ENCODE measurements at places on chromosomes 11 and 22.

DNA sequence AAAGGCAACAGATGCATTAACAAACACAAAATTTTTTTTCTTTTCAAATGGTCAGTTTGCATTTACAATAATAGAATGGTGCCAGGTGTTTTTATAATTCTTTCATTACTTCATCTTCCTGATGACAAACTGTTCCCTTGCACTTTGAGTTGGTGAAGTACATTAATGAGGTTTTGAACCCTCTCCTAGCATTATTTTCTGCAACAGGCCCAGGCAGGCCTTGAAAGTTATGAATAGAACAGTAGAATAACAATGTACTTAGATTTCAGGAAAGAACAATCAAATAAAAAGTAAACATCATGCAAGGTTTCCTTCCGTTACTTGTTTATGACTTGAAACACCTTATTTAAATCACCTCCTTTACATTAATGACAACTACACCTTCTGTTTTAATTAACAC, 9.6 kb downstream of the BTG4 start:
- H3K27me3 ChIP-seq, result no peaks in the 10 kb centered on the region
- no peak for DNase-seq
- H3K36me3 ChIP-seq, result no peaks in the 10 kb centered on the region
- no peak overlapping the region for H3K27ac ChIP-seq

DNA sequence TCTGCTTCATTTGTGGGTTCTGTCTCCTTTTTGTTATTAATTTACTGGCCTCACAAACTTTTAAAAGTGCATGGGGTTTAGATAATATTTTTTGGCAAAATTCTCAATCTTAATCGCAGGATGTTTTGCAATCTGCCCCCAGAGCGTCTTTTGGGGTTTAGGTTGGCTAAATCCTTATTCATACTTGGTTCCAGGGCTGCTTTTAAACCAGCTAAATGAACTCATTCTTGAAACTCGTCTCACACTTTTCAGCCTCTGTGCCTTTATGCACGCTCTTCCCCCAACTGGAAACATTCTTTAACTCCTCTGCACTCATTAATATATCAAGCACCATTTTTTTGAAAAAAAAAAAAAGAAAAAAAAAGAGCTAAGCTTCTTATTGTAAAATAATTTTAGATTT, 131.7 kb downstream of the KIF18A start:
- no peak for DNase-seq
- H3K4me1 ChIP-seq, result no peaks in the 10 kb centered on the region
- no peaks in the 10 kb centered on the region for H3K27me3 ChIP-seq
- H3K4me3 ChIP-seq, result no peak overlapping the region

- H3K36me3 ChIP-seq, result no peaks in the 10 kb centered on the region
- H3K27ac ChIP-seq, result no peak overlapping the region
- H3K4me1 ChIP-seq, result peaks cover 25% of the 10 kb centered on the region
- H3K4me3 ChIP-seq, result no peak overlapping the region
- no peaks in the 10 kb centered on the region for H3K27me3 ChIP-seq
These were observed 7.3 kb upstream of the ARAP1 start for GRCh38 chr11:72759468-72759985.

GRCh38 chr11:72668629-72669347, 5.4 kb downstream of the PDE2A start:
- H3K27me3 ChIP-seq, result peaks cover under 1% of the 10 kb centered on the region
- H3K36me3 ChIP-seq, result no peaks in the 10 kb centered on the region
- DNase-seq, result peak; percentile 94
- peak overlapping the region; percentile 53 for H3K27ac ChIP-seq

GRCh38 chr22:30201945-30202344, 44.6 kb downstream of the LIF start:
- H3K27me3 ChIP-seq, result no peaks in the 10 kb centered on the region
- H3K4me1 ChIP-seq, result peaks cover 5% of the 10 kb centered on the region
- no peaks in the 10 kb centered on the region for H3K36me3 ChIP-seq
- no peak overlapping the region for H3K27ac ChIP-seq
- H3K4me3 ChIP-seq, result no peak overlapping the region

DNA sequence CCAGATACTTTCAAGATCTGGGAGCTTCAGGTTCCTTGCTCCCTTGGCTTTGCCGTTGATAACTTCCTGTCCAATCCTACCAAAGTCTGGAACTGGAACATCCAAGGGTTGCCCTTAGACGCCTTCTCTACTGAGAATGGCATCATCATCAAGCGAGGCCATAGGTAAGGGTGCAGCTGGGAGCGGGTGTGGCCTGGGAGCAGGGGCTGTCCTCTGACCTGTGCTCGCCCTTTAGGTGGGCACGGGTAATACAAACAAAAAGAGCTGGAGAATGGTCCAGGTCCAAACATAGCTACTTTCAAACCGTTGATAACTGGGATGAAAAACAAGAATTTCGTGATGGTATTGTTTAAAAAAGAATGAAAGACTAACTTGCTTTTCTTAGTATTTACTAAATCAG, 25.0 kb downstream of the CASP12 start:
- no peak for DNase-seq
- H3K4me3 ChIP-seq, result no peak overlapping the region
- H3K4me1 ChIP-seq, result peaks cover 6% of the 10 kb centered on the region

DNA sequence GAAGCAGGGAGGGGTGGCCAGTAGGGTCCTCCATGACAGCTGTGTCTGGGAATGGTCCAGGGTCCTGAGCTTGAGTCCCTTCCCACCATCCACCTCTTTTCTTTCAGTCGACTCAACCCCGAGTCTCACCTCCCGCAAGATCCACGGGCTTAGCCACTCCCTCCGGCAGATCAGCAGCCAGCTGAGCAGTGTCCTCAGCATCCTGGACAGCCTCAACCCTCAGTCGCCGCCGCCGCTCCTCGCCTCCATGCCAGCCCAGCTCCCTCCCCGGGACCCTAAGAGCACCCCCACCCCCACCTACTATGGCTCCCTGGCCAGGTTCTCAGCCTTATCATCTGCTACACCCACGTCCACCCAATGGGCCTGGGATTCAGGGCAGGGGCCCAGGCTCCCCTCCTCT, 81.9 kb downstream of the CEP164 start:
- no peak overlapping the region for H3K27ac ChIP-seq
- no peak for DNase-seq
- H3K4me3 ChIP-seq, result no peak overlapping the region
- H3K36me3 ChIP-seq, result no peaks in the 10 kb centered on the region

DNA sequence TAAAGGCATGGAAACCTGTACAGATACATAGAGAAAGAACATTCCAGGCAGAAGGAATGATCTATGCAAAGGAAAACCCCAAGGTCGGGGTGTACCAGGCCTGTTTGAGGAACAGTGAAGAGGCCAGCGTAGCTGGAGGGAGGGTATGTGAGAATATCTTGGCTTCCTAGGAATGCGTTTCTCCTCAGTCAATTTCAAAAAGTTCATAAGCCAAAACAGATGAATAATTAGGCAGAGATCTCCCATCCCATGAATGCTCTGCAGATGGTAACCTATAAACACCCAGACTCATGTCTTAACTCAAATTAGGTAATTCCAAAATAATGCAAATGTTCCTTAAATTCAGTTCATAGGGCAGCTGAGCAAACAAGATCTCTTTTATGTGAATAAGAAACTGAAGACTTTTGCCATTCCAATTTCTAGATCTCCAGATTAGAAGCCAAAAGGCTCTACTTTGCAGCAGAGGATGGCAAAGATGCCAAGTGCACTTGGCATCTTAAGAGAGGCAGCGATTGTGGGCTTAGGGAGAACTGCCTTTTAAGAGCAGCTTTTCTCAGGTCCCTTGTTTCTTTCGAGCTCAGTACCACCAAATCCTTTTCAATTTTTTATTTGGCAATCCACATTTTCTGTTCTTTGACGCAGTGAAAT, 13.2 kb downstream of the FAM118B start:
- H3K4me1 ChIP-seq, result peaks cover 5% of the 10 kb centered on the region
- H3K4me3 ChIP-seq, result no peak overlapping the region

DNA sequence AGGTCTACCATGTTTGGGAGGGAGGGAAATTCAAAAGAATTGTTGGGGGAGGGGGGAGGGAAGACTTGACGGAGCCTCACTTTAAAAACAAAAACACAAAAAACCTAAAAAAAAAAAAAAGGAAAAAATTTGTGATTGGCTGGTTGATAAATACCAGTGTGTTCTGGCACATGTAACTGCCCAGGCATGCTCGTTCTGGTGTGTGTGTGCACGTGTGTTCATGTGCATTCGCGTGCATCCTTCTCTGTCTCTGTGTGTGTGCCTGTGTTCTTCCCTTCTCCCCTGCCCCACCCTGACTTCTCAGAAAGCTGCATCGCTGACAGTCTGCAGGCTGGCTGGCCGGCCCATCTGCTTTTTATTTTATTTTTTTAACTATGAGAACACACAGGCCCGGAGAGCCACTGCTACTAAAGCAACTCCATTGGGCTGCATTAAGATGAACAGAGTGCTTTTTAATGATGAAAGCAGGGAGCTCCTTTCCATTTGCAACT, 22.6 kb upstream of the ADSL start:
- no peak for DNase-seq
- H3K4me3 ChIP-seq, result no peak overlapping the region
- H3K4me1 ChIP-seq, result no peaks in the 10 kb centered on the region
- H3K27ac ChIP-seq, result no peak overlapping the region

DNA sequence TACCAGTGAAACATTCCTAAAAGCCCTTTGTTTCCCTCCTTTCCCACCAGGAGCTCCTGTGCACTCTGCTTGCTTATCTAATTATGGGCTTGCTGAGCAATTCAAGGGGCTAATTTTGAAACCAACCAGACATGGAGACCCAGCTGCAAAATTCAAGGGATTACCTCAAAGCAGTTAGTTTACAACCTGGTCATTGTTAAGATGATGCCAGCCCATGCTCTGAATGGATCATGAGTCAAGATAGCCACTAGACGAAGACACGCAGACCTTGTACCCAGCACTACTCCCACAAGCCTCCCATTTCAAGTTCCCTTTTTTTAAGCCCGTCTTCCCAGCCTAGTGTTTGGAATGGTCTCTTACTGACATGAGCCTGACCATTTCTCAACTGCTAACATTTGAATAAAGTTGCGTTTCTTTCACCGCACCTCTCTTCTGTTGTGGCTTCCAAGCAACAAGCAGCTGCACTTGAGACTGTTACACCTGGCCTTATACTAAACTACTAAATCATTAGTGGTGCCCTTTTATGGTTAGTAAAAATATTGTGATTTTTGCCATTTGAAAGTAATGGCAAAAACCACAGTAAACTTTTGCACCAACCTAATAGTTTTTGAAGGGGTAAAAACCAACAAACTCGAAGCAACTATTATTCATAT, 315.3 kb upstream of the LUZP2 start:
- no peaks in the 10 kb centered on the region for H3K27me3 ChIP-seq
- no peak overlapping the region for H3K4me3 ChIP-seq
- H3K36me3 ChIP-seq, result no peaks in the 10 kb centered on the region
- no peak overlapping the region for H3K27ac ChIP-seq

GRCh38 chr11:4763096-4763495, 6.6 kb downstream of the OR51F1 start:
- no peak overlapping the region for H3K4me3 ChIP-seq
- H3K4me1 ChIP-seq, result no peaks in the 10 kb centered on the region
- H3K27me3 ChIP-seq, result no peaks in the 10 kb centered on the region
- no peaks in the 10 kb centered on the region for H3K36me3 ChIP-seq
- peak; percentile 20 for DNase-seq

DNA sequence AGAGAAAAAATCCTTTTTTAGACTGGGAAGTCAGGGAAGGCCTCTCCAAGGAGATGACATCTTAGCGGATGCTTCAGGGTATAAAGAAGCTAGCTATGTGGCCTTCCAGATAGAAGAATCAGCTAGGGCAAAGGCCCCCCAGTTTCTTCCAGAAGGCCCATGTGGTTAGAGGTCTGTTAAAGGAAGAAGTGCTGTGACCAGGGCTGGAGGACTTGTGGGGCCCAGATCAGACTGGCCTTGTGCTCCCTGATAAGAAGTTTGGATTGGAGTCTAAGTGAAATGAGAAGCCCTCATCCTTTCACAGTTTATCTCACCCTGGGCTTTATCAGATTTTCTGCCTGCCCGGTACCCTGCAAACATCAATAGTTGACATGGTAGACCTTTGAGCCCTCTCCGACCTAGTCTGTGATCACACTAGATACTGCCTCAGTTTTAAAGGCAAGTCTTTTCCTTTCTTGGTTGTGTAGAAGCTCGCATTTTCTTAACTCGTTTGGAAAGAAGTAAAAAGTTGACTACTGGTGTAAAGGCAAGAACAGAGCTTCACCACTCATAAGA, 7.8 kb downstream of the AMPD3 start:
- no peaks in the 10 kb centered on the region for H3K36me3 ChIP-seq
- H3K4me3 ChIP-seq, result no peak overlapping the region
- H3K27me3 ChIP-seq, result no peaks in the 10 kb centered on the region
- H3K27ac ChIP-seq, result no peak overlapping the region
- no peak for DNase-seq
- H3K4me1 ChIP-seq, result peaks cover 24% of the 10 kb centered on the region

DNA sequence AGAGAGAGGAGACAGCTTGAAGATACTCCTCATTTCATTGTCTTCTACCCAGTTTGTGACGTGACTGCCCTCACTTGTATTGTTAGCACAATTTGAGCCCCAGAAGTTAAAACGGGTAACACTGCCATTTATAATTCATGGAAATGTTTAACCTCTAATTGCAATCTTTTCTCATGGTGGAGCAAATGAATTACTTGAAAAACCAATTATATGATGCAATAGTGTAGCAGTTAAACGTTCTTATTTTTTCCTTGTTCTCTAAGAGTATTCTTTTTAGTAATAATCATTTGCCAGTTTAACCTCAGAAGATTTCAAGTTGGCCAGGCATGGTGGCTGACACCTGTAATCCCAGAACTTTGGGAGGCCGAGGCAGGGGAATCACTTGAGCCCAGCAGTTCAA, 56.6 kb downstream of the CDON start:
- H3K4me1 ChIP-seq, result no peaks in the 10 kb centered on the region
- H3K27me3 ChIP-seq, result 0 out of 2 replicates have a peak, but pooled peaks cover 4% of the 10 kb centered on the region
- no peak for DNase-seq
- no peak overlapping the region for H3K4me3 ChIP-seq
- H3K36me3 ChIP-seq, result no peaks in the 10 kb centered on the region
- H3K27ac ChIP-seq, result no peak overlapping the region

- no peaks in the 10 kb centered on the region for H3K27me3 ChIP-seq
- no peak overlapping the region for H3K27ac ChIP-seq
- no peak overlapping the region for H3K4me3 ChIP-seq
- DNase-seq, result no peak
- no peaks in the 10 kb centered on the region for H3K4me1 ChIP-seq
These were observed 239.7 kb upstream of the API5 start for GRCh38 chr11:43072096-43072495.

DNA sequence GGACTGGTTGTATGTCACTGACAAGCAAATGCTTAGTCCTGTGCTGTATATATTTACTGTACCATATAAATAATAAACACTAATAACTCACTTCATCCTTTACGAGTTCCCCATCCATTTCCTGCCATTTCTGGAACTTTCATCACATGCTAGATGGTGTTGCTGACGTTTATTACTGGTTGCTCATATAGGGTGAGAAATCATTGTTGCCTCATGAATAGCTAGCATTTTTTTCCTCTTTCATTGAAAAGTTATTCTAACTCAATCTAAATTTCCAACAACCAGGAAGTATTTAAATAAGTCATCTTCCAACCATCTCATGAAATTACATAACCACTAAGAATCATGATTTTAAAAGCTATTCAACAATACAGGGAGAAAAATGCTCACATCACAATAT, 88.6 kb upstream of the RCN1 start:
- no peak for DNase-seq
- no peaks in the 10 kb centered on the region for H3K36me3 ChIP-seq
- H3K27me3 ChIP-seq, result no peaks in the 10 kb centered on the region
- no peak overlapping the region for H3K4me3 ChIP-seq
- H3K27ac ChIP-seq, result no peak overlapping the region
